ENCODE measurements at places on chromosomes 2 and 18. TPM values are rescaled to one million over a fixed set of nuclear protein-coding genes. Genes with fewer than 3 reads are reported as not detected.

- no peak for ATAC-seq
Observed at GRCh38 chr18:28411806-28412205, 234.9 kb upstream of the CDH2 start.

DNA sequence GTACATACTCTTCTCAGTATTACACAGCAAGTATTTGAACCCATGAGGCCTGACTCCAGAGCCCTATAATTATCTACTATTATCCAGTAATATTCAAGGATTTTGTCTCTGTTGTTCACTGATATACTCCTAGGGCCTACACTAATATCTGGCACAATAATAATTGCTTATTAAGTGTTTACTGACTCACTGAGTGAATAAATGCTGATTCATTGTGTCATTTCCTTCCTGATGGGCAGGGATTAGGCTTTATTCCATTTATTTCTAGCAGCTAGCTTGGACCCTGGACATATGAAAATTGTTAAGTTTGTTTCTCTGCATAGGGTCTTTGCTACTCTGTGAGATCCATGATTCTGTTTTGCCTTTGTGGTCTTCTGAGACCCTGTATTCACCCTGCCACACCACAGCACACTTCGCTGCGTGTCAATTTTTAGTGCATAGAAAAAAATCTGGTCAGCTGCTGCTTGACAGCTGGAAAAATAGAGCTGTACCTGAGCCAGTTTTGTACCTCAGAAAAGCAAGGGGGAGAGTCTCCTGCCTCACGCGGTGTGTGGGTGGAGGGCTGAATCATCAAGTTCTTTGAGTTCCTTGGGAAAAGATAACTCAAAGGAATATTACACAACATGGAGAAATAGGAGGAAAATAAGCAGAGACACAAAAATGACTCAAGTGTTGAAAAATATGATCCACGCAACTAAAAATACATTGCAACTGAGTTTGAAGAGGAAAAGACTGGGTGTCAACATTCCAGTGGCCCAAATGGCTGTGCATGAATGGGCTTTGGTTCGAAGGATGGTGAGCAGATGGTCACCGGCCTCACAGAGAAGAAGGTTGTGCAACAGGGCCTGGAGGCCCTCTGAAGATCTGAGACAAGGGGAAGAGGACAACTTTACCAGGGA, 18.9 kb upstream of the DPP4 start:
- ATAC-seq: no peak

DNA sequence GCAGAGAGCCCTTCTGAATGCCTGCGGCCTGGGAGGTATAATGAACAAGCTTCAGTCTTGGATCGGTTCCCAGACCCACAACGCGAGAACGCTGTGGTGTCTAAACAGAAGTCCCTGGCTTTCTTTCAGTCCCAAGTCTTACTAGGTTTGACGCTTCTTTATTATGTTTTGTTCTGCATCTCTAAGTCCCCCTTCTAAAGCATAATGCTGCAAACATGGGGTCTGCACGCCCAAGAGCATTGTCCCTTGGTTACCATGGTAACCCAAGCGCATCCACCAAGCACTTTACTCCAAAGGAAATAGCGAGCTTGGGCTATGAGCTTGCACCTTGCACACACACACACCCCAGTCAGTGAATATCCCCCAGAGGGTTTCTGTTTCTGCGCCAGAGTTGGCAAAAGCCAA, 193.7 kb downstream of the INO80D start:
- peak; percentile 58 for ATAC-seq

DNA sequence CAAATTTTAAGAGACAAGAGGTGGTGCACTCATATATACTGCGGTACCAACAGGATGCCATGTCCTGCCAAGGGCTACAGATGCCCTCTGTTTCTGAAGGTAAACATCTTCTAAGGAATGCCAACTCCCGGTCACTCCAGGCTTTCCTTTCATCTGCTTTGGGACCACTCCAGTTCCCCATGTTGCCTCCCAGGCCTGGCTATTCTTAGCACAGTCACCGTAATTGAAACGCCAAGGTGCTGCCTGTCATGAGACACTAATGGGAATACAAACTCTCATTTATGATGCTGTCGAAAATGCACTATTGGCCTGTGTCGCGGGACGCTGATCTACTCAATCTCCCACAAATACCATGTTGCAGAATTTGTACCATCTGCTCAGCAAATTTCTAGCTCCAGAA, 79.6 kb downstream of the KLF7 start:
- ATAC-seq: no peak

GRCh38 chr2:8488001-8488738, 193.7 kb upstream of the ID2 start:
- peak; percentile 95 for ATAC-seq

- ATAC-seq: no peak
Observed at GRCh38 chr2:27255187-27255586, 7.7 kb downstream of the SLC30A3 start.

DNA sequence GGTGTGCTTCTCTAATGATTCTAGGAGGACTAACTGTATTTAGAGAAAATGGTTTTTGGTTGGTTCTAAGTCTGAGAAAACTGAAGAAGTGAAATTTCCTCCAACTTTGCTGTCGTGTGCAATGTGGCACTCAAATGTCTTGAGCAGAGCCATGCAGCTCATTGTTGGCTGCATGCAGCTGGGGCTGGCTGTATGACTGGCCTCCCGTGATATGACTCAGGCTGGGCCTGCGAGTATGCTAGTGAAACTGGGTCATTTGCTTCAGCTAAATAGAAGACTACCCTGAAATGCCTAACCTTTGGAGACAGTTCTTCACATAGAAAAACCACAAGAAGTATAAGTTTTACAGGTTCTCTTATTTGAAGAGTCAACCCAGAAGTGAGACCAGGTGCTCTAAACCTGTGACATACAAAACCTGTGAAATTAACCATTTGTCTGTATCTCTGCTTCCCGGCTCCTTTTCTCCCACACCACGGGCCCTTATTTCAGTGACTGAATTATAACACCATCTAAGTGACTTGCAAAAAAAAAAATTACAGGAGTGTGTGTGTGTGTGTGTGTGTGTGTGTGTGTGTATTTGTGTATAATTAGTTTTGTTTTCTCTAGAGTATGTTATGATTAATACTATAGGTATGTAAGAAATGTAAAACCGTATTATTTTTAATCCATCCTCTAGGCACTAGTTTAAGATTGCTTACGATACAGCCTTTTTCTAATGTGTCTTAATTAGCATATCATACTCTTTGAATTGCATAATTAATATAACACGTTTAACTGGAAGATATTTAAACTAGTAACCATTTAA, 15.9 kb downstream of the POLI start:
- ATAC-seq: peak; percentile 93

Gene WDSUB1
- total RNA-seq: 12.6 TPM
